ENCODE measurements at places on chromosomes 3 and 15.

- DNase-seq: no peak
Measured at GRCh38 chr15:52085299-52085698, 27.3 kb downstream of the BCL2L10 start.

- no peak for DNase-seq
Measured at GRCh38 chr15:98737159-98737558, 88.8 kb downstream of the IGF1R start.

GRCh38 chr15:59283717-59284391, 77.2 kb downstream of the LDHAL6B start:
- DNase-seq: no peak

DNA sequence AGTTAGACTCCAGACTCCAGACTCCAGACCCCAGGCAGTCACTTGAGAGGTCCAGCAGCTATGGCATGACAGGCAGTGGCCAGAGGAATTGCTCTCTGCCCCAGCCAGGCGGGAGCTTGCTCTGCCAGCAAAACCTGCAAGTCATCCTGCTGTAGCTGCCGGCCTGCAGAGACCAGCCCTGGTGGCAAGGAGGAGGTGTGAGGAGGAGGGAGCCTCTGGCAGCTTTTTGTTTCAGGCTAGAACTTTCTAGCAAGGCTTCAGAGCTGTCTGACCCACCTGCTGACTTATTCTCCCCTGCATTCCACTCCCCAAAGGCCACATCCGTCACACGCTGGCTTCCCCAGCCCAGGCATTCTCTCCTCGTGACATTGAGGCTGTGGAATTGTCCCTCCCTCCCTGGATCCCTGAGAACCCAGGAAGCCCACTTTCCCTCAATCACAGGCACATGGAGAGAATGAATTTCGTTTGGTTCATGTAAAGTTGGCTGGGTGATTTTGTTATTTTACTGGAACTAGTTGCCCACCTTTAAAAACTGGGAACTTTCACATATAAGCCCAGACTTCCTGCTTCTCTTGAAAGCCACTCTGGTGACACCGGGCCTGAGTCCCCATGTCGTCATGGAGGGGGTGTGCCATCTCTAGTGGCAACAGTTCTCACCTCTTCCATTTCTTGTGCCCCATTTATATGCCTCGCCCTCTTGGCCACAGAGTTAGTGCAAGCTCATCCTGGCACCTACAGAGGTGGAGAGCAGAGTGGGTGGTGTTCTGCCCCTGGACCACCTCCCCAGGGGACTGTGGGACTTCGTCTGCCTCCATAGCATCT, 82.7 kb downstream of the ABHD5 start:
- DNase-seq: no peak

GRCh38 chr3:112568642-112569041, 6.8 kb downstream of the SLC35A5 start:
- DNase-seq: no peak

GRCh38 chr3:106688464-106688863, 688.8 kb upstream of the CCDC54 start:
- DNase-seq: no peak

GRCh38 chr3:177529071-177529550, 331.8 kb upstream of the TBL1XR1 start:
- DNase-seq: no peak

- DNase-seq: no peak
Measured at GRCh38 chr3:136690599-136690998, 61.6 kb downstream of the STAG1 start.

- DNase-seq: peak; percentile 50
Measured at GRCh38 chr3:14508966-14509795, 31.0 kb downstream of the GRIP2 start.

DNA sequence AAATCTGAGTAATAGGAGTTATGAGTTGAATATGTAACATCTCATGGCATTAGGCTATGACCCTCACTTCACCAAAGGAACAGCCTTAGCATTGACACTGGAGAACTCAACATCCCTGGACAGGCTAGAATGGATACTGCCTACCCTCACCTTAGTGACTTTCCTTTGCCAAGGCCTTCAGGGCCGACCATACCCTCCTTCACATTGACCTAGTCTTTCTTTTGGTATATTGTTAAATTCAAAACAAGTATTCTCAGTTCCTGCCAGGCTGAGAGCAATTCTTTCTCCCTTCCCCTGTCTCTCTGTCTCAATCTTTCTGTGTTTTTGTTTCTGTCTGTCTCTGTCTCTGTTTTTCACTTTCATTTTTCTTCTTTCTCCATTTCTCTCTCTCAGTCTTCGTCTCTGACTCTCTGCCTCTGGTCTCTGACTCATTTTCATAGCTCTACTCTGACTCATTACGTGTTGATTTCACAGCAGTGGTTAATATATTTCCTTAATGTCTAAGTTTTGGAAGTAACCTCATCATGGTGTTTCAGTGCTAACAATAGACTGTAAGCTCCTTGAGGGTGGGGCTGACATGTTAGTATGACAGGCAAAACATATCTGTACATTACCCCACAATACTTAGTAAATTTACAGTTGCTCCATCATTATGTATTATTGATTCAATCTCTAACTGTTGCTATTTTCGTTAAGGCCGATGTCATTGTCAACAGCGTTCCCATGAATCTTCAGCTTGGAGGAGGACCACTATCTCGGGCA, 32.5 kb downstream of the PARP15 start:
- DNase-seq: no peak

DNA sequence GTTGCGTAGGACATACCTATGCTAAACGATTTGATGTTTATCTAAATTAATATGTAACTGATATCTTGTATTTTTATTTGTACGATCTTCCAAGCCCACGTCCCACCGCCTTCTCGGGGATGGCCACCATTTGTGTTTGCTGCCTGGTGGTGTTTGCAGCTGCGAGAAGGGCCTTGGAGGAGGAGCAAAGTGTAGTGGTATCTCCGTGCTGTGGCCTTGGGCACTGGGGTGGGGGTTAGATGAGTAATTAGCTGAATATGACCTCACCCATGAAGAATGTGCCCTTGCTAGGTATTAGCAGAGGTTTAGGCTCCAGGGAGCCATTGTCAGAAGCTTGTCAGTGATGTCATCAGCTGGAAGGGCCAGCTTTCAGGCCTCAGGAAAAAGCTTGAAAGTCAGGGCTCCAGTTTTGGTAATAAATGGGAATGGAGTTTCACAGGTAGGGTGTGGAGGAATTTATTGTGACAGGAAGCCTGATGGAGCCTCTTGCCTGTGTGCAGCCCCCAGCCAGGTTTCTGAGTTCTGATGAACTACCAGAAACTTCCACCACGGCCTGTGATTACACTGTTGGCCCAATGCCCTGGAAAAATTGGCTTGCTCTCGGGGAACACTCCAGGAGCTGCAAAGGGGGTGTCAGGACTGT, 41.0 kb downstream of the FLNB start:
- no peak for DNase-seq

DNA sequence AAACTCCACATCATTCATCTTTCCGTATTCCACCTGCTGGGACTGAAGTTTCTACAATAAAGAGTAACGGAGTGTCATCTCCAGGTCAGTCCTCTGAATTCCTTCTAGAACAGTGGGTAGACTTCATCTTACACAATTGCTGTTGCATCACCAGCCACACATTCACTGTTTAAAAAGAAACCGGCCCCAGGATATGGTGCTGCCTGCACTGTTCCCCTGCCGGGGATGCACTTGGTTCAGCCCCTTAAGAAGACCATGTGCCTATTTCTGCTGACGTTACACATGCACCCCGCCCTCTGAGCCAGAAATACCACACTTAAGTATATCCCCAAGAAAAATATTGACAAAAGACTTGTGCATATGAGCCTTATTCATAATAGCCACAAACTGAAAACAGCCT, 233.4 kb downstream of the FEZF2 start:
- no peak for DNase-seq

- no peak for DNase-seq
Measured at GRCh38 chr15:90004671-90005070, 3.5 kb downstream of the ZNF710 start.

GRCh38 chr3:106114220-106114619, 245.4 kb upstream of the CBLB start:
- DNase-seq: no peak

- no peak for DNase-seq
Measured at GRCh38 chr15:21261965-21262850, 178.1 kb downstream of the POTEB3 start.
